Hair follicle dermal papilla cell (primary cell): ENCODE measurements at places on chromosomes 2 and 18. TPM values are rescaled to one million over a fixed set of nuclear protein-coding genes. Genes with fewer than 3 reads are reported as not detected.

EVX2 gene
- total RNA-seq, result under 0.01 and 0.12 TPM in 2 replicates

ZNF892 gene
- 4.9 and 9.1 TPM in 2 replicates for total RNA-seq

PFN4 gene
- total RNA-seq, result 0.16 and 0.97 TPM in 2 replicates

GAL3ST2 gene
- total RNA-seq, result not detected in 2 replicates

POTEI gene
- not detected in 2 replicates for total RNA-seq

TRAK2 gene
- 97.0 and 98.3 TPM in 2 replicates for total RNA-seq

LRATD1 gene
- 1.3 and 4.9 TPM in 2 replicates for total RNA-seq

EPB41L3 gene
- total RNA-seq, result 17.6 and 32.0 TPM in 2 replicates

CERKL gene
- under 0.01 TPM in 1 of 2 replicates, not detected in the other for total RNA-seq

KDSR gene
- 33.3 and 39.5 TPM in 2 replicates for total RNA-seq

C2orf80 gene
- not detected in 2 replicates for total RNA-seq
